ENCODE measurements at places on chromosomes 5 and 9.

GRCh38 chr9:129919841-129920240 lies 84.6 kb downstream of the USP20 start:
- DNase-seq: no peak

GRCh38 chr9:26326563-26326962 lies 566.0 kb downstream of the CAAP1 start:
- DNase-seq: no peak

- DNase-seq: no peak
Measured at GRCh38 chr5:88404405-88404804, 135.8 kb upstream of the TMEM161B start.

- DNase-seq: no peak
Measured at GRCh38 chr9:127904561-127905003, 5.2 kb upstream of the ST6GALNAC6 start.

- no peak for DNase-seq
Measured at GRCh38 chr9:114745108-114745848, 60.6 kb downstream of the TNFSF15 start.

DNA sequence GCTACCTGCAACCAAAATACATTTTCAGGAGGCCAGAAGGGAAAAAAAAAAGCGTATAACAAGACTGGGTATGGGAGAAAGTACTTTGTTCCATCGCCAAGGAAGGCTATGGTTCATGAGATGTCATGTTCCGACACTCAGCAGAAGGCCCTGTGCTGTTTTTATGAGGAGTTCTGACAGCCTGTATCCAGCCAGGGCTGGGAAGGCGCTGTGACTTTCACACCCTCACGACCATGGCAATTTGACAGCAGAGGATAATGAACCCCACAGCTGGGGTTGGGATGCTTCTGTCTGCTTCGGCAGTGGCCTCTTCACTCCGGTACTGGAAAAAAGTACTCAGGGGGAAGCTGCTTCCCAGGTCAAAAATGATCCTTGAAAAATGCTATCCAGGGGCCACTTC lies 154.4 kb downstream of the PRELID2 start:
- DNase-seq: no peak

GRCh38 chr9:33698267-33698666 lies 97.1 kb upstream of the PRSS3 start:
- no peak for DNase-seq

GRCh38 chr5:17309462-17309861 lies 92.0 kb downstream of the BASP1 start:
- no peak for DNase-seq

GRCh38 chr5:172453206-172453985 lies 929 bp downstream of the SH3PXD2B start:
- DNase-seq: no peak

GRCh38 chr9:8365466-8366160 lies 566.0 kb upstream of the DMAC1 start:
- no peak for DNase-seq

DNA sequence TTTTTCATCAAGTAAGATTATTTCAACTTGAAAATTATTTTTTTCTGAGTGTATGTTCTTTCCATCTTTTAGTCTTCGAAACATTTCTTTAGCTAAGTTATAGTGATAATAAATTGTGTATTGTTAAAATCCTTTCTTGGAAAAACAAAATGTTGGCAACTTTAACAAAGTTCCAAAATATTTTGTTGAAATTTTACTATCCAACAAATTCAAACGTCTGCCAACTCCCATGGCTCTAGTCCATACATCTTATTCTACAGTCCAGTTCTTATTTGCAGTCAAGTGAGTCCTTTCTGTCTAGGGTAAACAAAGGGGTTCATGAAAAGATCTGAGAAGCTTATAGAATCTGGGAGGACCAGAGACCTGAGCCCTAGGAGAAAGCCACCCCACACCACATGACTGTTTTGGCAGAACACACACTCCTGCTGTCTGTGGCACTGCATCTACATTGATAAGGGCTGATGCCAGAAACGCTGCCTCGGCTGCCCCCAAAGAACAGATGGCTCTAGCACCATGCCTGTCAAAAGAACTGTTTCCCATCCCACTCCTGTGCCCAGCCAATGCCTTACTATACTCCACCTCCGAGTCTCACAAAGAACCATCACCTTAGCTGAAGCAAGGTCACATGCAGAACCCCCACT lies 47.5 kb downstream of the FEM1C start:
- no peak for DNase-seq

- no peak for DNase-seq
Measured at GRCh38 chr5:43006424-43007202, 33.5 kb downstream of the ANXA2R start.

DNA sequence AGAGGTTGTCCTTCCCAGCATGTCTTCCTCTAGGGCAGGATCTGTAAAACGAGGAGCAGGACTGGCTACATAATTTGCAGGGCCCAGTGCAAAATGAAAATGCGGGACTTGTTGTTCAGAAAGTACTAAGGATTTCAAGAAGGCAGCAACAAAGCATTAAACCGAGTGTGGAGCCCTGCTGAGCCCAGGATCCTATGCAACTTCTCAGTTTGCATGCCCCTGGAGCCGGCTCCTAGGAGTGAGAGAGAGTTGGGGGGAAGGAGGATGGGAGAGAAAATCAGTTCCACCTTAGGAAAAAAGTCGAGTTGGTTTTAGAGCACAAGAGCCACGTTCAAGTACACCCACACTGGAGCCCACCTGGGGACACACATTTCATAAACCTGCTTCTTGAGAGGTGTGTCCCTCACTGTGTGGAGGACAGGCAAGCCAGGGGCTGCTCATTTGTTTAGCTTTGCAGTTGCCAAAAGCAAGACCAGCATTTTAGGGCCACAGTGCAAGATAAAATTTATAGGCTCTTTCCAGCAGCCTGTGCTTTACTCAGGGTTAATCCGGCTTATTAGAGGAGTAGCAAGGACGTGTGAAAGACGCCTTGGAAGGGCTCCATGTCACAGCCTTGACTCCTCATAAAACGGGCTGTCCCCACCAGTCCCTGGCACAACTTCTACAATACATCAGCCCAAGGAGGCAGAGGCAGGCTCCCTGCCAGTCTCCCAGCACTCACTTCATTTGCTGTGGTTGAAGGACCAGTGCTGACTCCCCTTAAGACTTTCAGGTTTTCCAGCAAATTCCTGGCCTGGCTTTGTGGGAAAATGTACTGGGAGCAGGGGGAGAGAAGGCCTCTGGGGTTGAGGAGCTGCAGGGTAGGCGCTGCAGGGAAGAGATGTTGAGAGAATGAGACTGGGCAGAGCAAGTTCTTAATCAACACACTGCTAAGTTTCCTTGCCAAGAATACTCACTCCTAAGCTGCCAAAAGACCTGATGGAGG lies 159.7 kb upstream of the SEMA6A start:
- DNase-seq: no peak

- DNase-seq: no peak
Measured at GRCh38 chr5:179180061-179180610, 120.0 kb downstream of the ZNF354C start.

DNA sequence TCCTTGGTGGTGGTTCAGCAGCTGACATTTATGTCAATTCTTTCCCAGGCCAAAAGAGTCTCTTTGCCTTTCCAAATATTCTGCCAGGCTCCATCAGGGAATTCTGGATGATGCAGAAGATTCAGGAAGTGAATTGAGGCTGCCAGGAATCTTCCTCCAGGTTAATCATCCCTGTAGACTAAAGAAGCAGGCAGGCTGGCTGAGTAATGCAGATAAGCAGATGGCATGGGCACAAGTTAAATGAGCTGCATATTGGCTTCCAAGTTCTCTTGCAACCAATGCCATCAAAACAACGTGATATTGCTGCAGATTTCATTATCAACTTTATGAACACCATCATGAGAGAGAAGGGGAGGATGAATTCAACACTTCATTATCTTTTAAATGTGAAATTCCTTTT lies 324.5 kb downstream of the KCNN2 start:
- DNase-seq: no peak

GRCh38 chr5:143491646-143492045 lies 88.2 kb upstream of the NR3C1 start:
- no peak for DNase-seq

DNA sequence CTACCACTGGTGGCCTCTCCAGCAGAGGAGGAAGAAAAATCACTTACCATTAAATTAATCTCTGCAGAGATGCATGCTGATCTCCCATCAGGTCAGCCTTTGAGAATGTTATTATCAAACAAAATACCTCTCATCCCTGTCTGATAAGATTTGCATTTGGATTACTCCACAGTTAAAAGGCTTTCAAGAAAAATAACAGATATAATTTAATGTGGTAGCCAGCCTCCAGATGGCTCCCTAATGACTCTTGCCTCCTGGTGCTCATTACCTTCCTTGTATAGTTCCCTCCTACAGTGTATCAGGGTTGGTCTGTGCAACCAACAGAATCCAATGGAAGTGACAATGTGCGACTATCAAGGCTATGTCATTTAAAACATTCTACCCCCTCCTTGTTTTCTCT lies 63.6 kb upstream of the TNPO1 start:
- no peak for DNase-seq

DNA sequence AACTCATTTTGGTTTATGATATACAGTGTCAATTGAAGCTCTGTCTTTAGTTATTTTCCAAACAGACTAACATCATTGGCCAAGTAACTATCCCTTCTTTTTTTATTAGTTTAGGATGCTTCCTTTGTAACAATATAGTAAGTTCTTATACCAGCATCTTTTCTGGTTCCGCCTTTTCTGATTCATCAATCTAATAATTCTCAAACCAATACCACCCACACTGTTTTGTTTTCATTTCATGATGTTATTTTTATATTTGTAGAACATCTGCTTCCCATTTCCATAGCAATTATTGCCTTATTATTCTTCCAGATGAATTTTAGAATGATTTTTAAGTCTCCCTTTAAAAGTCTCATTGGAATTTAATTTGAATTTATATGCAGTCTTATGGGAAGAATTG lies 218.1 kb downstream of the RFK start:
- DNase-seq: no peak

GRCh38 chr9:21326526-21327139 lies 8.6 kb downstream of the KLHL9 start:
- DNase-seq: no peak

GRCh38 chr9:82668689-82669199 lies 394.2 kb downstream of the RASEF start:
- DNase-seq: no peak

- no peak for DNase-seq
Measured at GRCh38 chr5:64526734-64527439, 21.1 kb downstream of the RGS7BP start.

- DNase-seq: no peak
Measured at GRCh38 chr5:96783326-96783725, 24.4 kb downstream of the ERAP1 start.

DNA sequence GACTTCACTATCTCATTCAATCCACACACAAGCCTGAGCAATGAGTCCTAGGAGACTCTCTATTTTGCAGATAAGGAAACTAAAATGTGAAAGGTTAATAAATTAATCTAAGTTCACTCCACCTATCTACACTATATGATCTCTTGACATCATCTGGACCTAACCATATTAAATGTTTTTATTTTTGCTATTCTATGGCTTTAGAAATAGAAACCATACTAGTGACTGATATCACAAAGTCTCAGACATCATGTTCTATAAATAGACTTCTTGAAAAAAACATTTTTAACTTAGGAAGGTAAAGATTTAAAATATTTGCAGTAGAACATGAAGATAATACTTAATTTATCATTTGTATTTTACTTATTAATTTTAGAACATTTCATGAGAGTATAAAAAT lies 9.4 kb upstream of the ADGRV1 start:
- DNase-seq: no peak

- no peak for DNase-seq
Measured at GRCh38 chr5:115480900-115481299, 63.7 kb downstream of the FEM1C start.

GRCh38 chr5:155416765-155417164 lies 403.2 kb downstream of the KIF4B start:
- DNase-seq: no peak

DNA sequence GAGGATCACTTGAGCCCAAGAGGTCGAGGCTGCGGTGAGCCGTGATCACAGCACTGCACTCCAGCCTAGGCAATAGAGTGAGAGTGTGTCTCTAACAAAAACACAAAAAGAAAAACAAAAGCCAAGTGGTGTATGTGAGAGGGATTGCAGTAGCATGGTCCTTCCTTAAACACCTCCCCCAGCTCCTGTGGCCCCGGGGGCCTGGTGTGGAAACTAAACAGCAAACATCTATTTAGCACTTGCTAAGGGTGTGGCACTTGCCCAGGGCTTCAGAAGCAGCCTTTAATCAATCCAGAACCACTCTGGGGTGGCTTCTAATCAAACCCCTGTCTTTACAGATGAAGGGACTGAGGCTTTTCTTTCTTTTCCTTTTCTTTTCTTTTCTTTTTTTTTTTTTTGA lies 4.4 kb upstream of the FBP1 start:
- DNase-seq: no peak

- DNase-seq: no peak
Measured at GRCh38 chr5:127993476-127993875, 90.1 kb upstream of the SLC12A2 start.

- no peak for DNase-seq
Measured at GRCh38 chr9:3455717-3456116, 70.1 kb downstream of the RFX3 start.

- no peak for DNase-seq
Measured at GRCh38 chr5:149268928-149269557, 2.6 kb upstream of the AFAP1L1 start.

DNA sequence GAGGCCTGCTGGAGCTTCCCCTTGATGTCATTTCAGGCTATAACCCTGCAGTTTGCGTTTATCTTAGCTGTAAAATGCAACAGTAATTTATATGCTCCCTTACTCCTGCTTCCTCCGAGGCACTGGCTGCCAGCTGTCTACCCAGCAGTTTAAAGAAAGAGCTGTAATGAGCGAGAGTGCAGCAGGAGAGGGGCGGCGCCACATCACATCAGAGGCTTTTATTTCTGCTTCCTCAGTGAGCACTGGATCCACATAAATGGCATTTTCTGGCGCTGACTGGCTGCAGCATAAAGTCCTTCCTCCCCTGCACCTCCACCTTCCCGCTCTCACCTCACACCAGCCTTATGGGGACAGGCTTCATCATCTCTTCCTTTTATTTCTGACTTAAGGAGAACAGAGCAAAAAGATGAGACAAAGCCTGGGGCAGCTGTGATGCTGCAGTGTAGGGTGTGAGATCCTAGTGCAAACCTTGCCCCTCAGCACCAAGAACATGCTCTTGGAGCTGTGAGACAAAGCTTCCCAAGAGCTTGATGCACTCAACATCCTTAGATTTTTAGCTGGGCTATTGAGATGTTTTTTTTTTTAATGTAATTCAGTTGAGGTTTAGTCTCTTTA lies 829.6 kb upstream of the ZNF608 start:
- DNase-seq: no peak

GRCh38 chr9:89319015-89319905 lies 960 bp downstream of the SECISBP2 start:
- no peak for DNase-seq

DNA sequence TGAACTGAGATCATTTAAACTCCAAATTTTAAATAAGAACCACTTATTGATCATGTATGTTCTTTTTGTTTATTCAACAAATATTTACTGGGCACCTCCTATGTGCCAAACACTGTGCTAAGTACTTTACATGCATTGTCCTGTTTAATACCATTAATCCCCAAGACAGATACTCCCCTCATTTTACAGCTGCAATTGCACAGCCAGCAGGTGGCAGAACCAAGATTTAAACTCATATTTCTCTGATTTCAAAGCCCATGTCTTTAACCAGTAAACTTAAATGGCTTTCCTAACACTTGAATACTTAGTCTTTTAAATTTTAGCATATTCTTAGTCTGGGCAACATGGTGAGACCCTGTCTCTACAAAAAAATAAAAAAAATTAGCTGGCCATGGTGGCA lies 43.4 kb upstream of the KIAA1958 start:
- DNase-seq: peak; percentile 7

- no peak for DNase-seq
Measured at GRCh38 chr9:138075961-138076649, 198.5 kb downstream of the CACNA1B start.

All from CD4-positive, alpha-beta T cell (primary cell).